ENCODE measurements at places on chromosomes 3 and 15.

DNA sequence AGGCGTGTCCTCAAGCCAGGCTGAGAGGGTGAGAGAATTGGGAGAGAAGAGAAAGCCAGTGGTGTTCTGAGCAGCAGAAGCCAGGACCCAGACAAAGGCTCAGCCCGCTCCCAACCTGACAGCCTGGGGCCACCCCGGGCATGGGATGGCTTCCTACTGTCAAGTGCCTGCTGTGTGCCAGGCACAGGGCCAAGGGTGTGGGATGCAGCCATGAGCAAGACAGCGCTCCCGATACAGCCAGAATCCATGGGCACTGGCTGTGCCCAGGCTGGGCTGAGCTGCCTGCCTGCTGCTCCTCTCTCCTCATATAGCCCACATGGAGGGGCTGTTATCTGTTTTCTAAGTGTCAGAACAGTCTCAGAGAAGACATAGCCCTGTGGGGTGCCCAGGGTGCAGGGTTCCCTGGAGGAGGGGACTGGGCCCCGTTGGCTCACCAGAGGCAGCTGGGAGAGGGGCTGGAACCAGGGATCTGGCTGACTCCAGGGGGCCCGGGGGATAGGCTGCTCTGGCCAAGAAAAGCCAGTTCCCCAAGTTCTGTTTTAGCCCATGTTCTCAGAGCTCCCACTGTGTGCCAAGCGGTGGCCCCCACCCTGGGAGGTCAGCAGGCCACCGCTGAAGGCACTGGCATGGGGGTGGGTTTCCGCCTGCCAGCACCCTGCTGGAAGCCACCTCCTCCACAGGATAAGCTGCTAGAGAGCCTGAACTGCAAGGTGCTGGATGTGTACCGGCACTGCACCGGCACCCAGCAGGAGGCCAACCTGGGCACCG lies 39.0 kb downstream of the CFAP100 start:
- no peak for DNase-seq

GRCh38 chr3:43620831-43621655 lies 768 bp downstream of the ANO10 start:
- DNase-seq, result no peak

DNA sequence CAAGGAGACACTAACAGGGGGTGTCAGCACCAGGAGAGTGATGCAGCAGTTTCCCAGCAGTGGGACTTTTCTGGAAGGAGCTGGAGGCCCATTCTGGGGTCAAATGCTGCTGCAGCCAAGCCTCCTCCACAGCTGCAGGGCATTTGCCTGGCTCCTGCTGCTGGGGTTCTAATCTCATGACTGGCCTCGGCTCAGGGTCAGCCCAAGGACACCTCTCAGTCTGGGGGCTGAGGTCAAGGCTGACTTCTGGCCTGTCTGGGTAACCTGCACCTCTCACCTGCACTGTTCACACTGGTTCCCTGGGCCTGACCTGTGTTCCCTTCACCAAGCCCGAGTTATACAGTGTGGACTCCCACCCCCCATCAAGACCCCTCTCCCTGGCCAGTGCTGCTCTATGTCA lies 10.4 kb upstream of the C15orf39 start:
- no peak for DNase-seq

- no peak for DNase-seq
These were observed 109.5 kb downstream of the AKAP13 start for GRCh38 chr15:85489773-85490493.

GRCh38 chr15:35481992-35482391 lies 64.0 kb downstream of the DPH6 start:
- peak; percentile 19 for DNase-seq

GRCh38 chr3:111732252-111732879 lies 126.7 kb upstream of the PHLDB2 start:
- no peak for DNase-seq

- DNase-seq, result no peak
These were observed 35.6 kb upstream of the GPR160 start for GRCh38 chr3:170002231-170002630.

GRCh38 chr3:6861625-6862000 lies 698 bp downstream of the GRM7 start:
- no peak for DNase-seq

DNA sequence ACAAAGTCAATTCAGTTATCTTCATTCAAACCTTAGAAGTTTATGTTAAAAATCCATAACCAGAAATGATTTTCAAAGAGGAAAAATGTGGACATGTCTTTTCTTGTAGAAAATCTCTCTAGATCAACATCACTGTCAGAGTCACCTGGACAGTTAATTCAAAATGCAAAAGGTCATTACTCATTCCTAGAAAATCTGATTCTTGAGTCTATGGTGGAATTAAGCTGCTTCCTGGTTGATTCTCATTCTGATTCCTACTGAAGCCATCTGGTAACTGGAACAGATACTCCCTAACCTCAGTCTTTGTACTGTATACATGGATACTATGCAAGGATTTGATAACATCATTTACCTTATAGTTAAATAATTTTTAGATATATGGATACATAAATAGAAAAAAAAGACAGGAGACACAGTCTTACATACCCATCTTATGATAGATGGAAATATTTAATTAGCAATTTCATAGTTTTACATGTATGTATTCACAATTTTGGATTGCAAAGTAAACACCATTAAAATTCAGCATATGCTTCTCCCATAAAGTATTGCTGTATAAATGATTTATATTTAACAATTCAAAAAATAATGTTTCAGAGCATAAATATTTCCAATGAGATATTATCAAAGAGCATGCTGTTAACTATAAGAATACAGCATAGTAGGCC lies 693.2 kb upstream of the CCDC54 start:
- DNase-seq, result no peak

GRCh38 chr15:91936927-91937326 lies 83.4 kb downstream of the SLCO3A1 start:
- no peak for DNase-seq

DNA sequence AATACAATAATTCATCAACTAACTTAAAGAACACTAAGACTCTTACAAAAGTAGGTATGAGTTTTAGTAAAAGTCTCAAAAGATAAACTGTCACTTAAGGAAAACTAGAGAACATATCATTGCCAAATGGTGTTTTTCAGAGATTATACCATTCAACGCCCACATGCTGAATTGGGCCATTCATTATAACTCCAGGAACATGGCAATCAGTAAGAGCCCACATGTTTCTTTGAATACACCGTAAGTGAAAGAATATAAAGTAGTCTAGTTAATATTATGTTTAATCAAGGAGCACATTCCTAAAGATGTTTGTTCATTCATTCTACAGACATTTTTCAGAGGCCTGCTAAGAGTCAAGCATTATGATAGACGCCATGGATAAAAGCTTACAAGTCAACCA lies 22.9 kb downstream of the B3GNT5 start:
- DNase-seq, result no peak

GRCh38 chr15:35874260-35874905 lies 328.4 kb upstream of the DPH6 start:
- peak; percentile 26 for DNase-seq

GRCh38 chr3:194475978-194476377 lies 10.8 kb downstream of the ATP13A3 start:
- no peak for DNase-seq

GRCh38 chr3:177932346-177932745 lies 603.9 kb upstream of the KCNMB2 start:
- no peak for DNase-seq

DNA sequence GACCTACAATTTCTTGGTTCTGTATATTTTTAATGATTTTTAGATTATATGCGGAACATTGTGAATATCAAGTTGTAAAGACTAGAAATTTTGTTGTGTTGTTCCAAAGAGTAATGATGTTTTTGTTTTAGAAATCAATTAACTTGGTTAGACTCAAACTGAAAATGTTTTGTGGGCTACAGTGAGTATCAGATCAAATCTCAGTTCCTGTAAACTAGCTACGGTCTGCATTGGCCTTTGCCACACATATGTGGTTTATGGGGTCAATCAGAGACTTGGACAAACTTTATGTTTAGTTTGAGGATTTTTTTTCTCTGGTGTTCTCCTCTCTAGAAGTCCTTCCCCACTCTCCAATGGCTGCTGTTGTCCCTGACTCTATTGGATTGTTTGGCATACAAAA lies 308.0 kb upstream of the THRB start:
- no peak for DNase-seq

DNA sequence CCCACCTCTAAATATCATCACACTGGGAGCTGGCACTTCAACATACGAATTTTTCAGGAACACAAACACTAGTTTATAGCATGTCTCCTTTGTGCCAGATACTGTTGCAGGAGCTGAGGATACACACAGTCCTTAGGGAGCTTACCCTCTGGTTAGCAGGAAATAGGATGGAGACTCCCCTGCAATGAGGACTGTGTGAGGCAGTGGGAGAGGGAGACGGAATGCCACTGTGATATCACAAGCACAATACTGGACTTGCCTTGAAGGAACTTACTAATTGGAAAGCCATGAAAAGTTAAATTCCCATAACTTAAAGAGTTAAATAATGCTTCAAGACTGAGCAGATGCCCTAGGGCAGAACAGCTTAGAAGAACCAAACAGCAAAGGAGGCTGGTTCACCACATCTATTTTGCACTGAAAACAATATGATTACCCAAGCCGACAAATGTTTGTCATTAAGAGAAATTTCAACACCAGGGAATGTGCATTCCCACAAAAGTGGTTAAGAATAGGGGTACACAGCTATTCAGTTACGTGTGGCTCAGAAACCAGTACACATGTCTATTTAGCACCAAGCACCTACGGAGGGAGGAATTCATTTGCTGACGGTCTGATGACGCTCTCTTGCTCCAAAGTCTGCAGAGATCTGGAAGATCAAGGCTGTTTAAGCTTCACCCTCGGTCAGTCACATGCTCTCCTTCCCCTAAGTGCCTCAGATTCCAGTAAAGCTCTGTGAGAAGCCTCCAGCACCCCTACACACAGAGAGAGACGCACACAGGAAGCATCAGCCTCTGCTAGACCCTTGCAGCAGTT lies 5.2 kb downstream of the TBC1D2B start:
- DNase-seq, result no peak

GRCh38 chr3:12933901-12934300 lies 92.5 kb upstream of the RPL32 start:
- DNase-seq, result no peak

- DNase-seq, result no peak
These were observed 132.2 kb downstream of the OSBPL10 start for GRCh38 chr3:31848911-31849310.

DNA sequence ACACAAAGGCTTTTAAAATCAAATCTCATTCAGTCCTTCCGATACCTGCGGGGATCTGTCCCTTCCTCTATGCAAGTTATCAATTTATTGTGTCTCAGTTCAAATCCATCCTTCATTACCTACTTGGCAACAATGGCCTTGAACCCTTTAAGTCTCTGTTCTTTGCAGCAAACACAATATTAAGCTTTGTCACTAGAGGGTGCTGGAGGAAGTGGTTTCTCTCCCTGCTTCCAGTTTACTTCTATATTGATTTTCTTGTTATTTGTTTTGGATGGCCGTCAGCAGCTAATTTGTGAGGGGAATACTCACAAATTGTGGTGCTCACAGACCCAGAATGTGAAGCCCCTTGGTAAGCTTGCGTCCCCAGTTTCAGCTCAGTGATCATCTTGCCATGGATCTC lies 278.3 kb downstream of the FGF12 start:
- no peak for DNase-seq

- DNase-seq, result no peak
These were observed 71.6 kb downstream of the CHD2 start for GRCh38 chr15:92971713-92972112.

GRCh38 chr15:94080416-94080815 lies 150.9 kb upstream of the MCTP2 start:
- peak; percentile 40 for DNase-seq

GRCh38 chr15:56964182-56964581 lies 45.7 kb downstream of the TCF12 start:
- no peak for DNase-seq

GRCh38 chr15:97316362-97316761 lies 644.1 kb upstream of the ARRDC4 start:
- DNase-seq, result no peak

GRCh38 chr3:172085557-172085895 lies 46.1 kb downstream of the FNDC3B start:
- no peak for DNase-seq

DNA sequence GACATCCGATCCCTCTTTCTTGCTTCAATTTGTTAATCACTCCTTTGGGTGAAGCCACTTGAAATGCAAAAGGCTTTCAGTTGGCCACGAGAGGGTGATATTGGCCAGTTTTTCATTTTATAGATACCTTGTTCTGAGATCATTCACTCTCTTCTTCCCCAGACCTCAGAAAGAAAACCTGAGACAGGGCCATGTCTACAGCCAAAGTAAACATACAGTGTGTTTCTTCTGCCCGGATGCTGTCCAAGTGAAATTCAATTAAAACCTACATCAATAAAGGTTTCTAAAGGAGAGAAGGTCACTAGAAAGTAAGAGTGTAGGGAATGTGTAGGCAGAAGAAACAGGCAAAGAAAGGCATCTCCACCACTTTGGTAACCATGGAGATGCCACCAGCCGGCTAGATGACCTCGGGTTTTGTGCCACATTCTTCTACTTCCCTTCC lies 39.5 kb upstream of the FMN1 start:
- DNase-seq, result no peak

GRCh38 chr3:56351537-56351936 lies 116.7 kb downstream of the ERC2 start:
- no peak for DNase-seq

- DNase-seq, result no peak
These were observed 318.8 kb upstream of the NAALADL2 start for GRCh38 chr3:174540116-174540908.

DNA sequence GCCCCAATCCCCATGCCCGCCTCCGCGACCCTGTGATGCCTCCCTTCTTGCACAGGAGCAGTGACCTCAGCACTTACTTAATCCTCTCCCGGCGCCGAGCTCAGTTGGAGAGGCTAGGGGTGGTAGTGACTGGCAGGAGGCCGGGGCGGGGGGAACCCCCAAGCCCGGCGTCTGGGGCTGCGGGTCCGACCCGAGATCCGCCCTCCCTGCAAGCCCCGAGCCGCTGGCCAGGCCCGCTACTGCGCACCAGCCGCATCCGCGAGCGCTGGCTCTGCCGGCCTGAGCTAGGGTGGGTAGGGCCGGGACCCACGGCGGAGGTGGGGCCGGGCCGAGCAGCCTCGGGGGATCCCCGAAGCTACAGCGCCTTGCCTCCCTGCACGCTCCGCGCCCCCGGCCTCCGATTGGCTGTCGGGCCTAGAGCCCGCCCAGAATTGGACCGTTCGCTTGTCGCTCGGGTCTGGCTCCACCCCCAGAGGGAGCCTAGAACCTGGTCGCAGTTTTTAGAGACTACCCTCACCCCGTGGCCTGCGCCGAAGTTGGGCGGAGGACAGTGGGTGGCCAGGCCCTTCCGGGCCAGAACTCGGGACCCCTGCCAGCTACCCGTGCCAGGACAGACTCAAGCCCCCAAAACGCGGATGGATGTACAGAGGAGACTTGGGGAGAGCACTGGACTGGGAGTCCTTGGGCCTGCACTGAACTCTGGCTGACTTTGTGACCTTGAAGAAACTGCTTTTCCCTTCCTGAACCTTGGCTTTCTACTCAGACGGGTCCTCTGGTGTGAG lies at the start of gene C3orf18:
Gene C3orf18 (minus strand): TSS at position 362 of the 782 bp plus-strand sequence. CDS start 2,048 bp downstream, outside the sequence.
- DNase-seq, result peak; percentile 88
